ENCODE measurements at places on chromosomes 1 and 21.

GRCh38 chr1:16155537-16156410, at the start of gene EPHA2:
TSS of gene EPHA2 (minus strand) at chr1:16156069. CDS start at chr1:16155932, 137 bp downstream.
- no peak for DNase-seq

GRCh38 chr1:150578272-150579109, 919 bp downstream of the MCL1 start:
- no peak for DNase-seq

DNA sequence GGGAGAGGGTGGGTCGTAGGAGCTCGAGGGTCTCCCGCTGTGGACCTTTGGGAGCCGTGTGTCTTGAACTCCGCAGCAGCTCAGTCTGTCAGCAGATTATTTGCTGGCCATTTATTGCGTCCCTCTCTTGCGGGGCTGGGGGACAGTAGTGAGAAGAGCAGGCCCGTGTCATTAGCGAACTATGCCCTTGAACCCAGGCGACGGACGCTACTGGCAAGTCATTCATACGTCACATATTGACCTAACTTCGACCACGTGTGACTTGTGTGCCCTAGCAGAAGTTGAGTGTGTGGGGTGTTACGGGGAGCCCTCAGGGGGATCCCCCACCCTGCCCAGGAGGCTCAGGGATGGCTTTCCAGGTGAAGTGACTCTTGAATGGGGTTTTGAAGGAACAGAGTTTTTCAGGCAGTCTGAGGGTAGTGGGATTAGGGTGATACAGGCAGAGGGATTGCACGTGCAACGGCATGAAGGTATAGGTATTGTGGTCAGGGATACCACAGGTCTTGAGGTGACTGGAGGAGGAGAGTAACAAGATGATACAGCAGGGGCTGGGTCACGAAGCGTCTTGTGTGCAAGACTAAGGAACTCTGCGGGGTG, 13.0 kb downstream of the RCC1 start:
- DNase-seq: no peak

GRCh38 chr1:220294846-220295301, 22.6 kb upstream of the RAB3GAP2 start:
- DNase-seq: no peak

- DNase-seq: no peak
Observed at GRCh38 chr1:170073893-170074249, 624 bp downstream of the KIFAP3 start.

DNA sequence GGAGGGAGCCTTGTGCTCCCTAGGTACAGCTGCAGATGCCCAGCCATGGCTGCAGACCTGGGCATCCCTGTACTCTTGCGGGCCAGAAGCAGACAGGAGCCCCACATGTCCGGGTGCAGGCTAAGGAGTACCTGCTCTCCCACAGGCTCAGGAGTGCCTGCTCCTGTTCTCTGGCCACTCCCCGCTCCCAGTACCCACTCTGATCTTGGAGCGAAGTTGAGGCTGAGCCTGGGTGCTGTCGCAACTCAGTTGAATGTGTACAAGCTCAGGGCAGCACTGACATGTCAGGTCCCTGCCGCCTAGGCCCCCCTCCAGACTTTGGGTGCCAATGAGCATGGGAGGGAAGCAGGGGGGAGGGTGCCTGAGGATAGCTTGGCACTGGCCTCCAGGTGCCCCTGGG, 666.9 kb downstream of the PLPP3 start:
- no peak for DNase-seq

- no peak for DNase-seq
Observed at GRCh38 chr1:224205438-224205840, 22.4 kb downstream of the DEGS1 start.

GRCh38 chr1:9721606-9722377, 70.3 kb downstream of the PIK3CD start:
- peak; percentile 79 for DNase-seq

DNA sequence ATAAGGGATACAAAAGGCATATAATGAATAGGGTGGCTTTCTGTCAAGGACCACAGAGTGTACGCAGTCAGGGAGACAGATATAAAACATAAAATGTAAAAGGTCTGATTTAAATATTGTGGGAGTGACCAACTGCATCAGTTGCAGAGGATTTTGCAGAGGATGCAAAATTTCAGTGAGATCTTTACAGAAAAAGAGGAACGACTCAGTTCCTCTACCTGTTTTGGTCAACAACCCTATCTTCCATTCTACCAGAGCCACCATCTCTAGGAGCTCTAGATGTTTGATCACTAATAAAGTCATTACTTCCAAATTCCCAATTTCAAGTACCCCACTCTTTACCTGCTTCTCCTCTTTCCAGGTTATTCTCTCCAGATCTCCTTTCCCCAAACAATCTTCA, 16.5 kb downstream of the SOD1 start:
- no peak for DNase-seq

DNA sequence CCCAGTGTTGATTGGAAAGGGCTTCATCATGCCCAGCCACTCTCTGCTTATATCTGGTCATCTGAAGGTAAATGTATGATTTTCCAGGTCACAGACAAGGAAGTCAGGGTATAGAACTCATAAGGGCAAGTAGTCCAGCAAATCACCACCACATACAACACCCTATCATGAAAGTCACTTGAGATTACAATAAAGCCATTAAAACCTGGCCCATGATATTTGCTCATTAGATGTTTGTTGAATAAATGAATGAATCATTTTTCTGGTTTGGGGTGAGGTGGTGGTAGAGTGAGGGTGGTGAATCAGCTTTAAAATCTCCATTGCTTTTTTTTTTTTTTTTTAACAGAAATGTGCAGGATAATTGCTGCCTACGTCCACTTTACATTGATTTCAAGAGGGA, 91.9 kb downstream of the TGFB2 start:
- no peak for DNase-seq

DNA sequence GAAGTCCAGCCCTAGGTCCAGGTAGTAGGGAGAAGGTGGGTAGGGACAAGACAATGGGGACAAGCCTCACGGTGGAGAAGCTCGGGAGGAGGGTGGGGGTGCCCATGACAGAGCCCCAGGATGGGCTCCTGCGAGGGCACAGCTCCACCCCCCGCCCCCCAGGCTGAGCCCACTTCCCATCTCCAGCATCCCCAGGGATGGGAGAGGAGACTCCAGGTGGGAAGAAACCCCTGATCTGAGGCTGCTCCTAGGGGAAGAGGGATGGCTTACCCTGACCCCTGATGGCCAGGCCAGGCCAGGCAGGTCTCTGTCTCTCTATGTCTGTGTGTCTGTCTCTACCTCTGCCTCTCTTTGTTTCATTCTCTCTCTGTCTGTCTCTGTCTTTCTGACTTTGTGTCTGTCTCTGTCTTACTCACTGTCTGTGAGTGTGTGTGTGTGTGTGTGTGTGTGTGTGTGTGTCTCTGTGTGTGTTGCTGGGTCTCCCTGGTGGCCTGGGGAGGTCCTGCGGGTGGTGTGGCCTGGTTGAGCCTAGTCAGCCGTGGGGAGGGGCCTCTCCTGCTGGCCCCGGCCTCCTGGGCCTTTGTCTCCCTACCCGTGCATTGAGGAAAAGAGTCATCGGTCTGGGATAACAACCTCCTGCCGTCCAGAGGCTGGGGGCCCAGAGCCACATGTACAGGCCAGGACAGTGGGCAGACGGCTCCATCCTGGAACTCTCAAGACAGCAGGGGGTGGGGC, 45.7 kb downstream of the WNT9A start:
- no peak for DNase-seq

GRCh38 chr21:31857096-31857495, 15.7 kb upstream of the HUNK start:
- DNase-seq: no peak

- DNase-seq: no peak
Observed at GRCh38 chr1:207018707-207019106, 13.8 kb downstream of the C1orf116 start.

DNA sequence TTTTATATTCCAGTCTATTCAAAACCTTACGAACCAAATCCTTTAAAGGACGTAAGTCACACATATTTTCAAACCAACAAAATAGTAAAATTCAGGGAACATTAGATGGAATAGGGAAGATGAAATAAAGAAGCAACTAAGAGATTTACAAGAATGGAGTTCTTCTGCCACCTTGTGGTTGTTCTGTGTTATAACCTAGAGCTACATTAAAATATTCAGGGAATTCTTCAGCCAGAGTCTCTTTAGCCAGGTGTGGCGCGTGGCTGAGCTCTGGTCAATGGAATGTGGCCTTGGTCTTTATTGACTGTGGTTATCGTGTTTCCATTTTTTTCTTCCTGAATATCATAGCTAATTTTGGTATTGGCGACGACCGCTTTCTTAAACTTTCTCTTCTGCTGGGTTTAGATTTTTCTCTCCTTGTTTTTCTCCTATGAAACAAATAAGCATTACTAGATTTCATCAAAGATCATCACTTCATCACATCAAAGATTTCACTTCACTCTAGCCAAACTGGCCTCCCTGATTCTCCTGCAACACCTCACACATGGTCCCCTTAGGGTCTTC, 221.3 kb downstream of the MRPL39 start:
- no peak for DNase-seq

DNA sequence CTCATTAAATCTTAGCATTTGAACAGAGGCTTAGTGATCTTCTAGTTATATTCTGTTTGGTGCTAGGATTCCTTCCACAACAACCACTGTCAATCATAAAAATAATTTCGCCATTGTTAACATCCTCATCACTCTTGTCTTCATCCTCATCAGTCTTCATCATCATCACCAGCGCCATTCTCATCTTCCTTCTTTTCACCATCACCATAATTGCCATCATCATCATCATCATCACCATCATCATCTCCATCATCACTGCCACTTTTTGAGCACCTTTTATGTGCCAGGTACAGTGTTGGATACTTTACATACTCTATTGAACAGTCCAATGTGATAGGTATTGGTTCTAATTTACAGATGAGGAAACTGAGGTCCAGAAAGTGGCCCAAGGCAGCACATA, 245.7 kb downstream of the PTPRU start:
- DNase-seq: no peak

DNA sequence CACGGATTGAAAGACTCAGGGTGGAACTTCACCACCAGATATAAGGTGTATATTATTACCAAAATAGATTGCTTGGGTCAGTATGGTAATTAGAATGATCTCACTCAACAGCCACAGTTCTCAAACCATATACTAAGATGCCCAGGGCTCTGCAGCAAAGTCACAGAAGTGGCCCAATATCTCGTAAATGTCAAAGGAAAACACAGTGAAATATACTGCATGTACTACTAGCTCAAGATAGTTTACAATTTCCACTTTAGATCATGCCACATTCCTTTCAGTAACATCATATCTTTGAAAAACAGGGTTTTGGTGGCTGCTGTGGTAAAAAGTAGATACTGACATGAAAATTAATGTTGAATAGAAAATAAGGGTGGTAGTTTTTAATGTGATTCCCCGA, 180.3 kb upstream of the ATP1B1 start:
- no peak for DNase-seq

DNA sequence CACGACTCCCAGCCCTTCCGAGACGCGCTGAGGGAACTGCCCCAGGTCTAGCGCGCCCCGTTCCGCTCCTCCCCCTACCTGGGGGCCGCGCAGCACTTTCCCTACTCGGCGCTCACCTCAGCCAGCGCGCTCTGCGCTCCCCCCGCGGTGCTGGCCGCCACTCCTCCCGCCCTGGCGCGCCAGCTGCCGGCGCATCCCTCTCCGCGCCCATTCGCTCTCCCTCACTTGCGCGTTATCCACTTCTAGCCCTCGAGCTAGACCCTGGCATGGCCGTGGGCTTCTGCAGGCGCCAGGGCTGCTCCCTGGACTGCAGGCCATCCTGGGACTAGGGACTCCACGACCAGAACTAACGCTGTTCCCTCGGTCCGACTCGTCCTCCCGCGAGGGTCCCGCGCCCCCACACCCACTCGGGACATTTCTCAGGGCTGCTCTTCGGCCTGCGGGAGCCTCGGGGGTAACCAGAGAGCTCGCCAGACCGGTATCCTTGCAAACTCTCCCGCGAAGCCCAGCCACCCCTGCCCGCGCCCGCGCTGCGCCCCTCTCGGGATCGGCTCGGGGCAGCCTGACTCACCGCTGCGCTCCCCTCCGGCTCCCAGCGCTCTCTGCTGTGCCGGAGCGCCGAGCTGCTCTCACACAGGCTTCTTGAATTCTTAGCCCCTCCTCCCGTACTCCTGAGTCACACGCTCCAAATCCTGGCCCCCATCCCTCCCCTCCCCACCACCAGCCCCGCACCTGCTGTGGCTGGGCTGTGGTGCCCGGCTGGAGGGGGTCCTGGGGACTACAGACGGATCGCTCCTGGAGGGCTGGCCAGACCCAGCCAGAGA, at the start of gene NGF:
NGF (minus strand) TSS at position 617 of the 824 bp plus-strand sequence. CDS start 51,454 bp downstream, outside the sequence.
- DNase-seq: no peak

- DNase-seq: no peak
Observed at GRCh38 chr1:58829866-58830265, 46.0 kb upstream of the JUN start.

DNA sequence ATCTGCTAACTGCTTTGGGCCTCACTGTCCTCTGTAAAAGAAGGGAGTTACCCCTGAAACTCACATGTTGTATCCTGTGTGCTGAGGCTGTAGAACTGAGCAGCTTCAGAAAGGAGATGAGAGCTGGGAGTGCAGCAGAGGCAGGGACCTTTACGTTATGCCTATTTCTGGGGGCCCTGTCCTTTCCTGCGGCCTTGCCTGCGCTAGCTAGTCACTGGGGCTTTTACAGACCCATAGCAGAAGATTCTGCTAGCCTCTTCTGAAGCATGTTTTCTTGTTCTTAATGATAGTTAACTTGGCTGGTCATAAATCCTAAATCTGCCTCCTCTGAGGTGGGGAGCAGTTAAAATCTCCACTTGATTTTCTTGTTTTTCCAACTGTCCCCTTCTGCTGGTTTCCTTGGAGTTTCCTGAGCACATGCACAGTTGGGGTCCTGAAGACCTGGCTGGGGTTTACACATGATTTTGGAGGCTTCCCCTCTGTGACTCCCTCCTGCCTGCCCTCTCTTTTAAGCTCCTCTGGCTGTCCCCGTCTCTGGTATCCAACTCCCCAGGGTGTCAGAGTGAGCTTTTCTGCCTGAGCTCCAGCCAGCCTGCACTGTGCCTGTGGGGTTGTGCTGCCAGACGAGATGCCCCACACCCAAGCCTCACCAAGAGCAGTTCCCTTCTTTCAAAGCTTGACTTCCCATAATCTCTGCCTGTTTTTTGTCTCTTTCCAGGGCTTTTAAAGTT, 76.6 kb downstream of the NOS1AP start:
- DNase-seq: no peak

GRCh38 chr1:200968469-200969410, 54.8 kb downstream of the KIF21B start:
- DNase-seq: no peak

DNA sequence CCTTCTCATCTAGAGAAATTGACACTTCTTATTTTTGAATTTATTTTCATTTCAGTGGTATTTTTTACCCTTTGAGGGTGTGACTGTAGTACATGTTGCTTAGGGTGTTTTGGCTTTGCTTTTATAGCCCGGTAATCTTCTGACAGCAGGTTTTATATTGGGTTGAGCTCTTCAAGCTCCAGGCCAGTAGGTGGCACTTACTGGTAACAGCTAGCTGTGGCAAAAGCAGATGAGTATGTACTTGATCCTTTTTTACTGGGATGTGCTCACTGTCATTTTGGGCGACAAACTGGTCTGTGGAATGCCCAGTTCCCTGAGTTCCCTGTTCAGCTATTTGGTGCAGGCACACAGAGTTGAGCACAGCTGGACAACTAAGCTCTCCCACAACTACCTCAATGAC, 916.2 kb upstream of the B3GALT2 start:
- no peak for DNase-seq

GRCh38 chr1:155242805-155243358, 12.4 kb downstream of the ENTREP3 start:
- DNase-seq: no peak

Measured in stimulated activated CD8-positive, alpha-beta memory T cell treated with anti-CD3 and anti-CD28 coated beads, Interleukin-7, amount 100 ng/mL, for 24 hours (primary cell).